Astrocyte (in vitro differentiated cells and primary cell): ENCODE measurements at places on chromosomes 3 and 15.
A peak's percentile ranks its signal among the peaks of the same experiment; 100 is the strongest.

GRCh38 chr3:13019243-13020095, 53.8 kb downstream of the IQSEC1 start:
- peak; percentile 81 for DNase-seq

- no peak for DNase-seq
Observed at GRCh38 chr3:65967451-65967850, 71.3 kb downstream of the MAGI1 start.

- no peak for DNase-seq
Observed at GRCh38 chr3:46576-46975, 150.0 kb upstream of the CHL1 start.

DNA sequence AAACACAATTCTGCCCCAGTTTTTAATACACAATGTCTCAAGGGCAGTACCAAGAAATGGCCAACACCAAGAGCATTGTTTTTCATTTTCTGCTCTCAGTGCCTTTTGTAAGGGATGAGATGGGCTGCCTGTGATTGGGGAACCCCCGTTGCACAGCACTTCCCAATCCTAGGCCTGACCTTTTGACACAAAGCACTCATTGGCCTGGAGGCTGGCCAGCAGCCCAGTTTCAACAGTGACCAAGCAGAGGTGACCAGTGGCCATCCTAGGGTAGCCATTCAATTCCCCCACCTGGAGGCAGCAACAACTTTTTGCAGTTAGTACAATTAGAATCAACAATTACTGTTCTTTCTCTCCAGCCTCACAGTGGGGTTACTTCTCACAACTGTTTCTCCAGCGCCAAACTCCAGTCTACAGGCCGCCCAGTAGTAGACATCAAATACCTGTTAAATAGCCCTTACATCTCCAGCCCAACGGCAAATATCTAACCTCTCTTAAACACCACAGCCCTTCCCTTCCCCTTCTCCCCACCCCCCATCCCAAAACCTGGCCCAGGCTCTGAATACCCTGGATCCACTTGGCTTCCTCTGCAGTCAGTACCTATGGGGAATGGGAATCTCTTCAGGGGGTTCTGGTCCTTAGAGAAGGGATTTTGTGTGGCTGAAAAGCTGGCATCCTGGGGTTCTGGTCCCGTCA, 8.9 kb upstream of the LRRC2 start:
- no peak for DNase-seq

DNA sequence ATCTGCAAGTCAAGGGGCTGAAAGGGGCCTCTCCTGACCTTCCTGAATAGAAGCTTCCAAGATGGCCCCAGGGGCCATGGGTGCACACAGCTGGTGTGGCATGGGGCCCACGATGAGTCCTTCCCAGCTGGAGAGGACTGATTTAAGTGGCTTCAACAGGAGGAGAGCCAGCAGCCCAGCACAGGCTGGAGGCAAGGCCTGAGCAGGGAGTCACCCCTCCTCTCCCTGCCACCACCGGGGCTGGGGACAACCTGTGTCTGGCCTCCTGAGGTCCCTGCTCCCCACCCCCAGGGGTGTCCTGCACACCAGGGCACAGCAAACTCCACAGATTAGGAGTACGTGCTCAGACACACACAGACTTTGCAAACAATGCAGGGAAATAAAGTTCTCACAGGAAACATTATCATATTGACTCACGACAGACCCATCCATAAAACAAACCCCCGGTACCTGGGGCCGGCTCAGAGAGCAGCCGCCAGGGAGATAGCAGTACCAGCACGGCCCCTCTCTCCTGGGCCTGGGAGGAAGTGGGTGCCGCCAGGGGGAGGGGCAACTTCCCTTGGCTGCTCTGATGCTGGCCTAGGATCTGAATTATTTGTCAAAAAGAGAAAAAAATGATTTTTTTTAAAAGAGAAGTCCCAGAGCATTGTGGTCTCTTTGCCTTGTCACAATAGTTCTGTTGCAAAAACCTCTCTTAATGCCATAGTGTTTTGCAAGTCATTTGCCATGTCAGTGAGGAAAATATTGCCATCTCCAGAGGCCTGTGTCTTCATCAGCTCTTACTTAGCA, 21.9 kb upstream of the TSEN2 start:
- no peak for DNase-seq

DNA sequence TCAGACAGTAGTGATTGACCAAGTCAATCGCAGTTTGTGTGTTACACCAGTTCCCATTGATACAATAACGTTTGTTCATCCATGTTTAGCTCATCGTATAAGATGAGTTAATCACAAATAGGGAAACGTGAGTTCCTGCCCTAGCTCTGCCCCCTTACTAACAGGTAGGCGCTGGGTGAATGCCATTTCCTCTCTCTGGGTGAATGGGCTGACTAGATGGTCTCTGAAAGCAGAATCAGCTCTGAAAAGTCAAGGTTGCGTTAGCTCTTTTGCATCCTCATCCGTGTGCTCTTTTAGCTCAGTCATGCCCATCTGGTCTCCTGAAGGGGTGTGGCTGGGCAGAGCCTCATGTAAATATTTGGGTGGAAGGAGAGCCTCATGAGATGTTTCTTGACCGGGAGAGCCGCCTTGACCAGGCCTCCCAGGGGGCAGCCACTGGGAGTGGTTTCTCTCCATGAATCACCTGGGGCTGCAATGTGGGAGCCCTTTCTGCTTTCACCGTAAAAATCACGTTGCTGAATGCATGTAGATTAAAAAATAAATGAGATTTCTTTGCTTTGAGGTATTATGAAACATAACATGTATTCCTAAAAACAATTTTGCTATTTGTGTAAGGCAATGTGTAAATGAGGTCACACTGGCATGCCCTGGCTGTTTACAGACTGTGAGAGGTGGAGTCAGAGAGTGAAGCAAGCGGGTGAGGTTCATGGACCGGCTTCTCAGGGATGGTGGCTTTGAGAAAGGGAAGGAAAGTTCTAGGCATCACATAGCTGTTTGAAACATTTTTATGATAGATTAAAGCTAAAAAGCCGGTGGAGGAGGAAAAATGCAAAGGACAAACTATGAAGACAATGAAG, 108.4 kb upstream of the RASGRP1 start:
- DNase-seq, result no peak

DNA sequence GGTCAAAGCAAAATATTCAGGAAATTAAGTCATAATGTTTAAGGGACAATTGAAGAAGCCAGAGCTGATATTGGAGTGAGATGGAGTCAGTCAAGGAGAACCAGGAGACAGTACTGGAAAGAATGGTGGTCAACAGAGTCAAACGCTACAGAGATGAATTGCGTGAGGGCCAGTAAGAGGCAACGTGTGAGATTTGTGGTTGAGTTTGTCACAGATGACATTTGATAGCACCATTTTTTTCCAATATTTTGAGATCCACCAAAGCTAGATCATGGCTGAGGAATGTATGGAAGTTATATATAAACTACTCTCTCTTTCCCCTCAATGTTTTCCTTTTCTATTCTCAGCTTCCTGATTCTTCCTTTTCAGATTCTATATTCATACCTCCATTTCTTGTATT, 375.1 kb upstream of the ROBO2 start:
- no peak for DNase-seq

GRCh38 chr3:111584744-111585143, 10.4 kb downstream of the ZBED2 start:
- peak; percentile 26 for DNase-seq

- no peak for DNase-seq
Observed at GRCh38 chr15:96766366-96766765, 435.9 kb downstream of the NR2F2 start.

DNA sequence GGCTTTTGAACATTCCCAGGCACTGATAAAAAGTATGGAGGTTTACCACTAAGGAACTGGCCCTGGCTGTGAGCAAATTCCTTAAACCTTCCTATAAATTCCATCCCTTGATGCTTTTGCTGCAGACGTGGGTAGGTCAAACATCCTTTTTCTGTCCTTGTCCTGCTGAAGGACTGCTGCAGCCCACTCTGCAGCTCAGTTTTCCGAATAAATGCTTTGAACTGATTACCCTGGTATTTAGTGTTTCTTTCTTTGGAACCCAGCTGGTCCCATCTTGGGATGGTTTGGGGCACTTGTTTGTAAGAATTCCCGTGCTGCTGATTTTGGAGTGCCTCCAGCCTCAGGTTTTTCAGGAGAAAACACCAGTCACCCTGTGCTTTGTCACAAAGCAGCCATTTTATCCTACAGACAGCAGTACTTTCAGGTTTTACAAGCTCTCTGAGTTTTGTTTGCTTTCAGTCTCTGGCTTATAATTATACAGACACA, 815.9 kb downstream of the VGLL3 start:
- peak; percentile 27 for DNase-seq

- no peak for DNase-seq
Observed at GRCh38 chr3:156760333-156760732, 65.8 kb upstream of the LEKR1 start.

DNA sequence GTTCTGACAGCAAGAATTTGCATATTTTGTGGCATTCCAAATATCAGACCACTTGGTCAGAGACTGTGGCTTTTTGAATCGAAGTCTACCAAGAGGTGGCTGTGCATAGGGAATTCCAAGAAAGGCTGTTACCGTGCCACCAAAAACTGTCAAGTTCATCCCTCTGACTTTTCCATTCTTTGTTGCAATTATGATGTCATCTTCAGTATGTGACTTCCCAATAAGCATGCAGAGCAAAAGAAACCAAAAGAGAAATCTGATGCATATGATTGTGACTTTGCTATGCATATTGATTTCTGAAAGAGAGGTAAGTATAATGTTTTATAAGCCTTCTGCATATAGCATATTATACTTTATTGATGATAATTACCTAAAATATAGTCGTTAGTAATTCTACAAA, 6.5 kb downstream of the BCHE start:
- peak; percentile 1 for DNase-seq

DNA sequence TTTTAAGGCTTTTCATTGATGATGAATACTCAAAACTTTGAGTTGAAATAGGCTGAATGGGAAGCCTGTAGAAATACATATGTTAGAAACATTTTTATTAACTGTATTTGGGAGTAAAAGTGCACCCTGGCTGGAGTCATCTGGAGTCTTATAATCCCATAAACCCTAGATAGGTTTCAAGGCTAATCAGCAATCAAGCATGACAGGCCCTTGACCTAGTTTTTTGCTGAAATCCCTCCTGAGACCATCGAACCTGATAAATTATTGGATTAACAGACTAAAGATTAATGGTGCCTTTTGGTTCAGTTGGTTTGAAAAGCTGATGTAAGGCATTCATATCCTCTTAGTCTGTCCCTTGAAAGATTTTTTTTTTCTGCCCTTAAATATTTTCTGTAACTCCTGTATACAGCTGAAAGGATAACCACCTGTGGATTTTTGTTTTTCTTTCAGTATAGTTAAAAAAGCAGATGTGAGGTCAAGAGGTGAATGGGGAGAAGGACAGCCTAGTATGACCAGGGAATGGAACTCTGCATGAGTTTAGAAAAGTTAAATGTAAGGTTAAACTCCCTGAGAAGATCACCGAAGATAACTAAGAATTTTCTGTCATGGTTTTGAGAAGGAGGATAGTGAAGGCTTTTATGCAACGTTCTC, 69.4 kb upstream of the STXBP5L start:
- no peak for DNase-seq

DNA sequence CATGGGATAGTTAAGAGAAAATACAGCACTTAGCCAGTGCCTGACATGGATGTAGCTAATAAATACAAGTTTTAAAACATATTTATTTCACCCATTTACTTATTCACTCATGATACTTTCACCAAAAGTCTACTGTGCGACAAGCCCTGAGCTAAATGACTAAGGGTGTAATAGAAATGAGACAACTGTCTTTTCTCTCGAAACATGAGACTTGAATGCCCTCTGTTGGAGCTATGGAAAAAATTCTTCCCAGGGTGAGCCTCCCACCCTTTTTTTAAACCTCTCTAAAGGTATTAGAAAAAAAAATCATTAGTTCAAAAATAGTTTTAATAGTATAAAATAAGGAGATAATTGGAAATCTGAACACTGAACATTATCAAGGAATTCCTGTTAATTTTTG, 24.3 kb upstream of the RPL14 start:
- DNase-seq, result no peak

DNA sequence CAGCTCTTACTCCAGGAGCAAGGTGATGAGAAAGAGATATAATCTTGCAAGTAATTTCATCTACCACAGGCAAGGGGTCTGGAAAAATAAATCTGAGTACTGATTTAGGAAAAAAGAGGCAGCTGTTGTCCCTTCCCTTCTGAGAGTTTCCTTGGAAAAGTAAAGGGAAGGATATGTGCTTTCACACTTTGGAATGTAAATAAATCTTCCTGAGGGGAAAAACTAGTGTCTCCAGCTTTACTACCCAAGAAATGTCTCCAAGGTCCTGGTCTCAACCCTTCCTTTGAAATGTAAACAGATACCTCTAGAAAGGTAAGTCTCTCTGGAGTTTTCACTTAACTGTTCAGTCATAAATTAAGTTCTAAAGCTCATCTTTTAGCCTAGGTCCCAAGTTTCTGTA, 102.6 kb downstream of the DPH6 start:
- DNase-seq, result no peak

DNA sequence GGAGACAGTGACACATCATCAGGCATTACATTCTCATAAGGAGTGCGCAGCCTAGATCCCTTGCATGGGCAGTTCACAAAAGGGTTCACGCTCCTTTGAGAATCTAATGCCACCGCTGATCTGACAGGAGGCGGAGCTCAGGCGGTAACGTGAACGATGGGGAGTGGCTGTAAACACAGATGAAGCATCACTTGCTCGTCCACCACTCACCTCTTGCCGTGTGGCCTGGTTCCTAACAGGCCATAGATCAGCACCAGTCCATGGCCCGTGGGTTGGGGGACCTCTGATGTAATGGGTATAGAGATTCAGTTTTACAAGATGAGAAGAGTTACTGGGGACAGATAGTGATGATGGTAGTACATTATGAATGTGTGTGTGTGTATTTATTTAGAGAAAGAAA, 63.0 kb downstream of the FRMD5 start:
- no peak for DNase-seq

- peak; percentile 73 for DNase-seq
Observed at GRCh38 chr15:48963524-48964113, at the start of gene SHC4. Gene SHC4, minus strand, starts transcription at chr15:48963919. Its CDS starts 904 bp downstream, at chr15:48963015.

GRCh38 chr3:197343656-197344408, 45.4 kb upstream of the DLG1 start:
- no peak for DNase-seq

GRCh38 chr3:36678216-36679013, 85.9 kb downstream of the DCLK3 start:
- peak; percentile 81 for DNase-seq

- DNase-seq, result no peak
Observed at GRCh38 chr3:115503394-115503793, 119.9 kb upstream of the GAP43 start.

GRCh38 chr15:27500206-27500605, 529.2 kb downstream of the GABRG3 start:
- no peak for DNase-seq

GRCh38 chr3:50302095-50303012, 1.0 kb downstream of the HYAL1 start:
- no peak for DNase-seq
